ENCODE measurements at places on chromosomes 5 and 9.
A peak's percentile ranks its signal among the peaks of the same experiment; 100 is the strongest.

- no peak for DNase-seq
These were observed 240.6 kb upstream of the MAP3K1 start for GRCh38 chr5:56574778-56575177.

- peak; percentile 93 for DNase-seq
These were observed 8.0 kb downstream of the PDLIM4 start for GRCh38 chr5:132265336-132266030.

- no peak for DNase-seq
These were observed 16.6 kb downstream of the F2R start for GRCh38 chr5:76732405-76733048.

DNA sequence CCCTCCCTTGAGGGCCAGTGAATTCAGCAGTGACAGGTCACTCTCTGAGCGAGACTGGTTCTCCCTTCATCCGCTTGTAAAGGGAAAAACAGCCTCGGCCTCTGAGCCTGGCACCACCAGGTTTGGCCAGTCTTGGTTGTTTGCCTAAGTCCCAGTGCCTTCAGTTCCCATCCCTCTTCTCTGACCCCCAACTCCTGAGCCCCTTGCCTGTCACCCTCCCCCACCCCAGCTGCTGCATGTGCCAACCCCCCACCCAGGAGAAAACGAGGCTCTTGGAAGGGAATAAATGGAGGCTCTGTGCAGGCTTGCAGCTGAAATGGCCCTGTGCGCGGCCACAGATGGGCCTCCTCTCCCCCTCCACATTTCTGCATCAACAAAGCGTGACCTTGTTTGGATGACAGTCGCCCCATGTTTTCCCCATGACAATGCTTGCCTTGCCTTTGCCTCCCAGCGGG, 3.1 kb downstream of the URM1 start:
- no peak for DNase-seq

GRCh38 chr5:684751-685216, 8.4 kb downstream of the TPPP start:
- no peak for DNase-seq
